ENCODE measurements at places on chromosomes 7 and 10.

GRCh38 chr7:138871065-138871813 is 73.2 kb upstream of the ATP6V0A4 start:
- no peak overlapping the region for H3K27ac ChIP-seq
- H3K36me3 ChIP-seq, result no peaks in the 10 kb centered on the region
- peaks cover 10% of the 10 kb centered on the region for H3K4me1 ChIP-seq

GRCh38 chr7:158027646-158028045 is 560.0 kb downstream of the PTPRN2 start:
- H3K27me3 ChIP-seq, result no peaks in the 10 kb centered on the region
- DNase-seq, result no peak
- no peaks in the 10 kb centered on the region for H3K4me1 ChIP-seq
- no peaks in the 10 kb centered on the region for H3K36me3 ChIP-seq

GRCh38 chr7:141663081-141663849 is 38.7 kb downstream of the DENND11 start:
- no peaks in the 10 kb centered on the region for H3K27me3 ChIP-seq
- H3K36me3 ChIP-seq, result peaks cover 21% of the 10 kb centered on the region
- no peak for DNase-seq

GRCh38 chr10:119705434-119705831 is 20.4 kb upstream of the INPP5F start:
- H3K36me3 ChIP-seq, result peaks cover 47% of the 10 kb centered on the region
- peak overlapping the region; percentile 97 for H3K27ac ChIP-seq
- H3K27me3 ChIP-seq, result no peaks in the 10 kb centered on the region

DNA sequence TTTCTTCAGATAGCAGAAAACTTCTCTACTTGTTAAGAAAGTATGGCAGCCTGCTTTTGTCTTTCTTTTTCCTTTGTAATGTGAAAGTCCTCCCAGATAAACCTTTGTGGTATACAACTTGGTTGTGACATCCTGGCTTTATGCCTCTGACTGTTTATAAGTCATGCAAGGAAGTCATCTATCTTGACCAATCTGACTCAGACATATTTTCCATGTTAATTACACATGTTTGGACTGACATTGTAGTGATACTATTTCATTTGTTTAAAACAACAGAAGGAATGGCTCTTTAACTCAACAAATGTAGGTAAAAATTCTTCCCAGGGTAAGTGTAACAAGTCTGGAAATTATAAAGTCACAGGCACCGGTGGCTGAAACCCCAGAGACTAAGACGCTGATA is 341.6 kb upstream of the MEOX2 start:
- H3K4me3 ChIP-seq, result no peak overlapping the region
- no peaks in the 10 kb centered on the region for H3K4me1 ChIP-seq
- no peaks in the 10 kb centered on the region for H3K36me3 ChIP-seq
- H3K27me3 ChIP-seq, result no peaks in the 10 kb centered on the region
- no peak overlapping the region for H3K27ac ChIP-seq

DNA sequence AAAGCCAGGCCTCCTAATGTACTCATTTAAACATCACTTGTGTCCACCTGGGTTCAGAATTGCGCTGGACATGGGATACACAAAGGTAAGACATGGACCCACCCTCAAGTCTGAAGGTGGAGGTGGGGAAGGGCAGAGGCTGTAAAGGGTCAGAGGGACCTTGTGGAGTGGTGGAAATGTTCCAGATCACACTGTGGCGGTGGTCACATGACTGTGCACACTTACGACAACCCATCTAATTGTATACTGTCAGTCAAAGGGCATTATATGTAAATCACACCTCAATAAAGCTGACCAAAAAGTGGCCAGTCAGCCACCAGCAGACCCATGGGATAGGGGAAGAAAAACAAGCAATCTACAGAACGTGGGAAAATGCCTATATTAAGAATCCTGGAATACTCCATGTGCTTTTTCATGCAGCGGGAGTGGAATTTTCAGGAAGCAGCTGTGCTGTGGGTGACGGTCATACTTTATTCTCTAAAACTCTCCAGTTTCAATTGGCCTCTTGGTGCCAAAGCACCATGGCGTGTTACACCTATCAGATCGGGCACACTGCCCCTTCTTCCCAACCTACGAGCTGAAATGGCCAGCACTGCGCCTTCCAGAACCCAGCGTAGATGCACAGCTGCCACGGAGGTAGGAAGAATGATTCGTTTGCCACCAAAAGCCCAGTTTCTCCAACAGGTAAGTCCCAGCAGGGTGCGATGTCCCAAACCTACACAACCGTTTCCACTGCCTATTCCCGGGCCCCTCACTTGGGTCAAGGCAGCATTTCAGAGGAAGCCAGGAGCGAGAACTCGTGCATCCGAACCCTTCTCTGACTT is 69.8 kb downstream of the PRKAG2 start:
- no peak for DNase-seq
- H3K27ac ChIP-seq, result no peak overlapping the region
- no peaks in the 10 kb centered on the region for H3K27me3 ChIP-seq

DNA sequence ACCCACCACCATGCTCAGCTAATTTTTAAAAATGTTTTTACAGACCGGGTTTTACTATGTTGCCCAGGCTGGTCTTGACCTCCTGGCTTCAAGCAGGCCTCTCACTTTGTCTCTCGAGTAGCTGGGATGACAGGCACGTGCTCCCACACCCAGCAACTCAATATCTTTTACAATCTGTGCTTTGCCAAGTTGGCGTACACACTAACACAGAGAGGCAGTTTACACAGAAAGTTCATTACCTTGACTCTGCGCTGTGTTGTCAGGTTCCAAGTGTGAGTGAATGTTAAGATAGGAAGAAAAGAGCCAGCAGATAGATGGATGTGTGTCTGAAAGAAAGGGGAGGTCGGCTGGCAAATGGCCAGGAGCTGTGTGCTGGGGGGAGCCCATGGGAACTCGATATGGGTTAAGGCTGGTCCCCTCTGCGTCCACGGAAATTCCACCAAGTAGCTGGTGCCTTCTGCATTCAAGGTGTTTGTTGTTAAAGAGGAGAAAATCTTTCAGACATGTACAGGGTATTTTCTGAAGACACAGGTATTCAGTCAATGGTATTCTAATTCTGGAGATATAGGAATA is 299.8 kb downstream of the CAMK1D start:
- H3K27ac ChIP-seq, result no peak overlapping the region
- no peak for DNase-seq
- H3K4me3 ChIP-seq, result no peak overlapping the region
- peaks cover 17% of the 10 kb centered on the region for H3K4me1 ChIP-seq
- H3K36me3 ChIP-seq, result peaks cover 7% of the 10 kb centered on the region
